ENCODE measurements at places on chromosomes 2 and 18.

- DNase-seq, result no peak
Observed at GRCh38 chr2:207828361-207829057, 58.8 kb upstream of the FZD5 start.

GRCh38 chr2:30194421-30194820, 36.9 kb upstream of the LBH start:
- DNase-seq, result no peak

- DNase-seq, result no peak
Observed at GRCh38 chr18:34789768-34790344, 79.8 kb downstream of the DTNA start.

GRCh38 chr2:122960759-122961641, 1064.1 kb upstream of the CNTNAP5 start:
- no peak for DNase-seq

- DNase-seq, result no peak
Observed at GRCh38 chr18:76909439-76909838, 87.1 kb downstream of the ZNF236 start.

GRCh38 chr2:153287109-153287801, 191.3 kb downstream of the RPRM start:
- DNase-seq, result no peak

DNA sequence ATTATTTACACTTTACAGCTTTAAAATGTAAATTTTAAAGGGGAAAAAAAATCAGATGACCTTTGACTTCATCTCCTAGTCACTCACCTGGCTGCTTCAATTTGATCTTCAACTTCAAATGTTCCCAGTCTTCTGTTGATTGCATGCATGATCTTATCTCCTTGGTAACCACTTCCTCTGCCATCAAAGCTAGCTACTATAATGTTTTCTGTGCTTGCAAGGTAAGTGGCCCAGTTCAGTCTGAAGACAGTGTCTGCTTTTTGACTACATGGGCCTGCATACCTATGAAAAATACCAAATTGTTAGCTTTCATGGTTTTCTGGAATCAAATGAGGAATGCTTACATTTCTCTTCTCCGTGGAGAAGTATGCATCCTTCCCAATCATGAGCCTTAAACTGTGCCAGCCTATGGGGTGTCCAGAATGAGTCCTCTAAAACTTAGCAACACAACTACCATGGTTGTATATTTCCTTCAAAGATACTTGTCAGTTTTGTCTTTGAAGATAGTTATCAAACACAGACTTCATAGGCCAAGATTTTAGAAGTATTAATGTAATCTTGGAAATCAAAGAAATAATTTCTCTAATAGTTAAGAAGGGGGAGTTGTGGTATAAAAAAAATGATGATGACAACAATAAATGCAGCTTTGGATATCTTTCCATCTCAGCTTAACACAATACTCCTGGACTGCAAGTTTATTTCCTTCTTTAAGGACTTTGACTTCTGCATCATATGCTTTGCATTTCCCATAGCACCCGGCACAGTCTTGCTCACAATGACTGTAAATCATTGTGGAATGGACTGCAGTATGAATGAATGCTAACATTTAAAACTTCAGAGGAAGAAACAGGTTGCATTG, 62.1 kb downstream of the DPP4 start:
- DNase-seq, result peak; percentile 34

DNA sequence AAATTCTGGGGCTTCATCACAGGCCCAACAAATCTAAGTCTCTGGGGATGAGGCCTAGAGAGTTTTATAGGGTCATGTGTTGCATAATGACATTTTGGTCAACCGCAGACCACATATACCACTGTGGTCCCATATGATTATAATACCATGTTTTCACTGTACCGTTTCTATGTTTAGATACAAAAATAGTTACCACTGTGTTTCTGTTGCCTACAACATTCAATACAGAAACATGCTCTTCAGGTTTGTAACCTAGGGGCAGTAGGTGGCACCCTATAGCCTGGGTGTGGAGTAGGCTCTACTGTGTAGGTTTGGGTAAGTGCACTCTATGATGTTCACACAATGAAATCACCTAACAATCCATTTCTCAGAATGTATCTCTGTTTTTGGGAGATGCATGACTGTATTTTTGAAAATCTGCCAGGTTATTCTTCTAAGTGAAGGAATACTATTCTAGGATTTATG, 485.2 kb downstream of the PTPRM start:
- no peak for DNase-seq

- no peak for DNase-seq
Observed at GRCh38 chr2:72083751-72084583, 63.7 kb downstream of the CYP26B1 start.

DNA sequence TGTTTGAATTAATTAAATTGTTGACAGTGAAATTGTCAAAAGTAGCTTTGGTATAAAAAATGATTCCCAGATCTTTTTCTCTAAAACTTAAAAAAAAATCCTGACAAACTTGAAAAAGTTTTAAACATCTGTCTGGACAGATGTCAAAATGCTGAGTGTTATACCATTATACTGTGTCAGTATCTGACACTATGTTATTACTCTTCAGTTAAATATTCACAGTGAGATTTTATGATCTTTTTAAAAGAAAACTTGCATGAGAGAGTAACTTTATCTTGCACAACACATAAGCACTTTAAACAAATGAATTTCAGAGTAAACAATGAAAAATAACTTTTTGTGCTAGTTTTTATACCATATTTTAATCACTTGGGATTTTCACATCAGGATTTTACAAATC, 167.4 kb downstream of the MEIS1 start:
- no peak for DNase-seq

DNA sequence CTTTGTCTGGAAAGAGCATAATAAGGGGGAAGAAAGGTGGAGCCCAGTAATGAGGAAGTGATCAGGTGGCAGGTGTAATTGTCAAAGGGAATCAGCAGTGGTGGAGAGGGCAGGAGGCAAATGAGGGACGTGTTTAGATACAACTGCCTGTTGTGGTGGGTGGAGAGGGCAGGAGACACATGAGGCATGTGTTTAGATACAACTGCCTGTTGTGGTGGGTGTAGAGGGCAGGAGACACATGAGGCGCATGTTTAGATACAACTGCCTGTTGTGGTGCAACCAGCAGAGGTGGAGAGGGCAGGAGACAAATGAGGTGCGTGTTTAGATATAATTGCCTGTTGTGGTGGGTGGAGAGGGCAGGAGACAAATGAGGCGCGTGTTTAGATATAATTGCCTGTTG, 173.1 kb downstream of the ANKRD30B start:
- DNase-seq, result no peak

DNA sequence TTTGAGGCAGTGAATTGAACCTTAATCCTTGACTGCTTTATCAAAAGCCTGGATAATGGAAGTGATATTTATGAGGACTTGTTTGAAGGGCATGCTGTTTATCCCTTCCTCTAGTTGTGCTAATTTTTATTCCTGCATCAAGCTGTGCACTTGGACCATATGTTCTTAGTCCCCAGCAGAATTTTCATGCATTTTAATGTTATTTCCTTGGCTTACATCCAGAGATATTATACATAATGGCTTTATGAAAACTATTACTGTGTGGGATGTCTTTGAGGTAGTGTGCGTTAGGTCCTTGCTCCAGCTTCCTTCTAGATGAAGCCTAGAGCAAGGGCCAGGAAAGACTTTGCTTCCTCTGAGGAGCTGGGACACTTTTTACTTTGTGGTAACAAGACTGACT, 378.4 kb downstream of the LPIN1 start:
- DNase-seq, result no peak

- no peak for DNase-seq
Observed at GRCh38 chr2:212354382-212354781, 184.2 kb downstream of the ERBB4 start.

- DNase-seq, result no peak
Observed at GRCh38 chr2:47656715-47657600, 126.0 kb upstream of the MSH6 start.

DNA sequence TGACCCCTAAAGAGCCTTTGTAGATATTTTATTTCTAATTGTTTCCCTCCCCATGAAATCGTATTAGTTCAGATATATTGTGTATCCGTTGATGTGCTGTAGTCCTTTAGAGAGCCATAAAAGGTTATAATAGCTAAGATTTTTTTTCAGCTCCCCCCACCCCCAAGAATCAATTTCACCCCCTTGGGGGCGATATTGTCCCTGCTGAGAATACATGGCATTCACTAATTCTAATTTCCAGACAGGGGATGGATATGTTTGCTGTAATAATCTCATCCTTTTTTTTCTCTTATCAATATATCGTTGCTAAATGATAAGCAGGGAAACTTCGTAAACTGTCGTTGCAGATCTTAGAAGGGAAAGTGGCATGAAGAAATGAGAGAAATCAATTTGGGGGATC, 530.7 kb downstream of the TMEM182 start:
- no peak for DNase-seq

GRCh38 chr18:68841301-68841700, 43.4 kb downstream of the CCDC102B start:
- DNase-seq, result no peak

GRCh38 chr18:36993068-36993467, 164.1 kb downstream of the KIAA1328 start:
- no peak for DNase-seq

GRCh38 chr2:70718241-70718640, 49.8 kb downstream of the ADD2 start:
- no peak for DNase-seq

GRCh38 chr18:6929370-6930102, 188.1 kb downstream of the LAMA1 start:
- DNase-seq, result no peak

- no peak for DNase-seq
Observed at GRCh38 chr18:78494204-78495085, 485.2 kb upstream of the SALL3 start.

DNA sequence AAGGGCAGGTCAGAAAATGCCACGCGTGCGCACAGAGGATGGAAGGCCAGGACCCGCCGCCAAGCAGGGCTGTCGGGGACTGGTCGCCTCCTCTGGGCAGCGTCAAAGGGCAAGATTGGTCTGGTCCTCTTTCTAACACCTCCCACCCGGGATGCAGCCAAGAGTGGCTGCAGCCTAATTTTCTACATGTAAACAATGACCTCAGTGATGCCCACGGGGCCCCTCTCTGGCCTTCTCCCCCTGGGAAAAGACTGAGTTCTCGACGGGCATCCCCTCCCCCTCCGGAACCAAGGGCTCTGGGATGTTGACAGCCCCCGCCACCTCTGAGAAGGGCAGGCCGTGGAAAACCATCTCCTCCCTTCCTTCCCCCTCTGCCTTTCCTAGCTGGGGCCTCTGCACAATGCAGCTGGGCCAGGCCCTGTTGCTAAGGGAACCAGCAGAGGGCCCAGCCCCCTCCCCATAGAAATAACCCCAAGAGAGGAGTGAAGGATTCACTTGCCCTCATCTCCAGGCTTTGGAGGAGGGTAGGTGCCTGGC, 80.0 kb upstream of the ZNF532 start:
- DNase-seq, result no peak

DNA sequence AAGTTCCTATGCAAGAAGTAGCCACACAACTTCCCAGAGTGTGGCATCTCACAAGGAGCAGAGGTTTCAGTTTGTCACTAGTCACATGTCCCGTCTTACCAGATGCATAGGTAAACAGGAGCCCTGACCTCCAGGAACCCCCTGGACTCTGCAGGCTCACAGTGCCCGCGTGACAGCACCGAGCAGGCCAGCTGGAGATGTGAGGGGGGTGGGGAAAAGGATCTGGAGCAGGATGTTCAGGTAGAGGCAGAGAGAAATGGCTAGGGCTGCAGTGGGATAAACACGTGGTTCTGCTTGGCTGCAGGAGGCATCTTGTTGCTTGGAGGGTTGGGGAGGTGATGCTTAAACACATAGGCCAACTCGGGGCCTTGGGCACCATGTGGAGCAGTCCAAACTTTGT, 54.2 kb downstream of the IMPA2 start:
- DNase-seq, result no peak

- no peak for DNase-seq
Observed at GRCh38 chr2:118591223-118591622, 256.2 kb downstream of the EN1 start.

DNA sequence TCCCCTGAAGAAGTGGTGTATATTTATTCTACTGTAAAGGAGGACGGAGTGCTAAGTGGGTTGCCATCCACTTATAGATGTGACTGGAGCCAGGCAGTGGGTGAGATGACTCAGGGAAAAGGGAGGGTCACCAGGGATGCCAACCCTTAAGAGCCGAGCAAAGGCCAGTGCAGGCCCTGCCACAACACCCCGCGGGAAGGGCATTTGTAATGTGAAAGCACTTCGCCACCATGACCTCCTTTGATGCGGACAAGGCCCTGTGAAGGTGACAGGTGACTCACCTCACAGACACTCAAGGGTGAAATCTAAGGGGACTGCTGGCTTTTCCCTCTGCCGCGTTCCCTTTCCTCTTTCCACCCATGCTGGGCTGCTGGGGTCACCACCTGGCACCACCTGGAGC, 50.2 kb upstream of the MRPL33 start:
- DNase-seq, result no peak

- no peak for DNase-seq
Observed at GRCh38 chr2:40325116-40325515, 126.8 kb downstream of the SLC8A1 start.

DNA sequence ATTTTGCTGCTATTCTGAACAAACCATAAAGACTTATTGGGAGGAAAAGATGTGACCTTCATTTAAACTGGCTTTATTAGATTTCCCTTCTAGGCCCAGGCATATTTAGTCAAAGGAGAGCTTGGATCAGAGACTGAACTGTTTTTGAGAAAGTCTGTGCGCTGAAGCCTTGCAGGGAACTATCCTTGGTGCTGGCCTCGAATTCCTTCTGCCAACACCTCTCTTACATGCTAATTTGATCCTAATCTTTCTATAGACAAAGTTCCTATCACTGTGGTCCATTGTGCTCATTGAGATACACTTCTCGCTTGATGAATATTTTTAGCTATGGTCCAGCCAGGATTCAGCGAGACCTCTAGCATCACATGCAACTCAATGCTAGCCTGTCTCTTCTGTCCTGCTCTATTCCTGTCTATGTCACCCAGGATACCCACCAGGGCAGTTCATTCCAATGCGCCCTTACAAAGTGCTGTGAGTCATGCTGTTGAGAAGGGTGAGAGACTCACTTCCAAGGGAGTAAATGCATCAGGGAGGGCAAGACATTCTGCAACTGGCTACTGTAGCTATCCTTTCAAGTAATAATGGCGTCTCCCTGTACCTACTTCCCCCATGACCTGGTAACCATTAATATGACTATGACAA, 356.7 kb upstream of the LYPD1 start:
- DNase-seq, result no peak

- no peak for DNase-seq
Observed at GRCh38 chr2:97913846-97914245, 81.9 kb downstream of the TMEM131 start.

- DNase-seq, result no peak
Observed at GRCh38 chr2:2560374-2561015, 229.4 kb upstream of the MYT1L start.

- no peak for DNase-seq
Observed at GRCh38 chr2:218429911-218430692, 11.2 kb downstream of the VIL1 start.

DNA sequence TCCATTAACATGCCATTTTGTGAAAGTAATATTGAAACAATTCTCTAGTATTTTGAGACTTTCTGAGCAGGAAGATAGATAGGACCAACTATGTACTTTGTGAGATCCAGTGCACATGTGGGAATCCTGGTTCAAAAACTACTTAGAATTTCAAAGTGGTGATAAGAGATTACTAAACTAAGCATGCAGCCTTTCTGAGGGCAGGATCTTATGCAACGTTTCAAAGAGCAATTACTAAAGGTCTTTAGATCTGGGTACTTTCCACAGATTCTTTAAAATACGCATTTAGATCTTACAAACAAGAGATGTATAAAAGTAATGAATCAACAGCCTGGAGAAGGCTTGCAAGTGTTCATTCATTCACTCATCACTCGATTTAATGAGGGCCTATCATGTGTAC, 124.4 kb upstream of the TRIB2 start:
- DNase-seq, result no peak

- no peak for DNase-seq
Observed at GRCh38 chr2:227006189-227006897, 157.7 kb downstream of the COL4A4 start.
